PC-9 (cell line): ENCODE measurements at places on chromosomes 12 and 14. TPM values are rescaled to one million over a fixed set of nuclear protein-coding genes. Genes with fewer than 3 reads are reported as not detected.
A peak's percentile ranks its signal among the peaks of the same experiment; 100 is the strongest.

DNA sequence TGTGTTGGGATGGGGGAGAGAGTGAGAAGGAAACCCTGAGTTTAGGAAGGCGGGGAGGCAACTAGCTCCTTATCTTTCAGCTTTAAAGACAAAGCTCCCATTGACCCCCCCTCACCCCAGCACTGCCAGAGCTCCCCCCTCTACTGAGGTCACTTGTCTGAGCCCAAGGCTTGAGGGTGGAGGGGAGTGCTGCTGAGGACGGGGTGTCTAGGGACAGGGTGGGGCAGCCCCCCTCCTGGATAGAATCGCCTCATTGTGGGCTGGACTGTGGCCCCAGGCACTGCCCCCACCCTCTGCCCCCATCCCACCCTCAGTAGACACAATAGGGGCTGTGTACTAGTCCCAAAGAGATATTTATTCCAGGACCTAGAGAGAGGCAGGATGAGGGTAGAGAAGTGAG lies 3.0 kb downstream of the ERBB3 start:
- no peak for DNase-seq

DNA sequence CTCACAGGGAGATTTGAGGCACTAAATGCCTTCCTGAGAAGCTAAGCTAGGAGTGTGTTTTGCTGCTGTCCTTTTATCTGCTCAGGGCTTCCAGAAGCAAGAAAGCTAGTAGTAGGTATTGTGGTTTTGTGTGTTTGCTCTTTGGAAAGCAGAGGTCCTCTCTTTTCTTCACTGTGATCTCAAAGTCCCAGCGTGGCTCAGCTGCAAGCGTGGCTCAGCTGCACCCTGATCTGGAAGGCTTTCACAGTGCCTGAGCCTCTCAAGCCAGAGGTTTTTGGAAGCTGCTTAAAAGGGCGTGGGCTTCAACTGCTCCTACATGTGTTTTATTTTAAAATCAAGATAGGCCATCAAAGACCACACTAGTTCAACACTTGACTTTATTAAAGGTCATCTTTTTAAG lies 337.4 kb upstream of the RGS6 start:
- DNase-seq, result no peak

DNA sequence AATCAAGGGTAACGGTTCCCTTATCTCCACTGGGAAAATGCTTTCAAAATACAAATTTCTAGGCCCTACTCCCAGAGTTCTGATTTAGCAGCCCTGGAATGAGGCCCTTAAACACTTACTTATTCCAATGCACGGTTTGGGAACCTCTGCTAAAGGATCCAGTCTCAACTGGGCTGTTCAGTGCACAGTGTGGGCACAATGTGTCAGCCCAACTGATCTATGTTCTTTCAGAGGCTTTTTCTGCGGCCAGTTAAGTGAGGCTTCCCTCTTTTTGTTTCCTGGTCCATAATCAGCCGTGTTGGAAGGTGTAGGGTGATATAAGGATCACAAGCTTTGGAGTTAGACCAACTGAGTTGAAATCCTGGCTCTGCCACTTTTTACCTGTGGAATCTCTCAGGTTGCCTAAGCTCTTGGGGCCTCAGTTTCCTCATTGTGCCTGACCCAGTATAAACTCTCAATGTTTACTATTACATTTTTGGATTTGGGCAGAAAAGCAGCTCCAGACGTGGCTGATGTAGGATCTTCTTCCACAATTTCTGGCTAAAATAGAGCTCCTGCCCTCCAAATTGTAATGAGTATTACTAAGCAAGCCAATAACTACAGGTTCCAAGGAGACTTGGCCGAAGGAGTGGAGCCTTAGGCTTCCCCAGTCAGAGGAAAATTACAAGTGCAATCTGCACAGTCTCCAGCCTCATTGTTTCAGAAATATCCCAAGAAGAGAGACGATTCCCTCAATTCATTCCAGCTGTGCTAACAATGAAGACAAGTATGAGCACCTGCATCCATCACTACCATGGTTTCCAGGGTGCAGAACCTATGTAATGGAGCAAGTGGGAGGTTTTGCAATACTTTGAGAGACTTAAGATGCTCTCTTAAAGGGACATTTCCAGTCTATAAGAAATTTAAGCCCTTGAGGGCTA lies 2.3 kb upstream of the ANGEL1 start:
- DNase-seq, result no peak

- no peak for DNase-seq
Measured at GRCh38 chr12:50606675-50607375, 102.0 kb downstream of the DIP2B start.

DNA sequence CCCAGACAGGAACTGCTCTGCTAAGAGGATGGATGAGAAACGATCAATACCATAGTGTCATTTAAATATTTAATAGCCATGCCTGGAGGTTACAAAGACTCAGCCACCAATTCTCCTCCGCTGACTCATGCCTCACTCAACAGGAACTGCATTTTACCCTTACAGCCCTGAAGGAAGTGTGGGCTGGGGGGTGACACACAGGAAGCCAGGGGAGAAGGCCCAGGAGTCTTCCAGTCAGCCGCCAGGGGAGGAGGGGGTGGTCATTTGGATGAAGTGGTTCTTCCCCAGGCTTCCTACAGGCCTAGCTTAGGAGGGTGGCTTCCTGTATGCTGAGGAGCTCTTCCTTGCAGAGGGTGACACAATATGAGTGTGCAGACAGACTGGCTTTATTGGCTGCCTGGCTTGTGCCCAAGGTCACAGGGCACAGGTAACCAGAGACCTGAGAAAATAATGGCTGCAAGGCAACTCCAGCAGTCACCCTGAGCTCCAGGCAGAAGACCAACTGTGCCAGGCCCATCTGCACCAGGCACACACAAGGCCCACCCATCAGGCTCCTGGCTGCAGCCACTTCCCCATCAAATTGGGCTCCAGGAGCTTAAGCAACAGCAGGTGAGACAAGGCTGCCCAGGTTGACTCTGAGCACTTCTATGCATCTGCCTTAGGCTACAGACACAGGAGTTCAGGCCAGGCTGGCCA lies 30.6 kb upstream of the RPLP0 start:
- DNase-seq, result peak; percentile 94

GRCh38 chr14:26261368-26262122 lies 336.3 kb downstream of the NOVA1 start:
- DNase-seq, result no peak

MYF5 gene
- not detected in 2 replicates for total RNA-seq
